HS-5 (cell line): ENCODE measurements at places on chromosomes 2 and 18.

DNA sequence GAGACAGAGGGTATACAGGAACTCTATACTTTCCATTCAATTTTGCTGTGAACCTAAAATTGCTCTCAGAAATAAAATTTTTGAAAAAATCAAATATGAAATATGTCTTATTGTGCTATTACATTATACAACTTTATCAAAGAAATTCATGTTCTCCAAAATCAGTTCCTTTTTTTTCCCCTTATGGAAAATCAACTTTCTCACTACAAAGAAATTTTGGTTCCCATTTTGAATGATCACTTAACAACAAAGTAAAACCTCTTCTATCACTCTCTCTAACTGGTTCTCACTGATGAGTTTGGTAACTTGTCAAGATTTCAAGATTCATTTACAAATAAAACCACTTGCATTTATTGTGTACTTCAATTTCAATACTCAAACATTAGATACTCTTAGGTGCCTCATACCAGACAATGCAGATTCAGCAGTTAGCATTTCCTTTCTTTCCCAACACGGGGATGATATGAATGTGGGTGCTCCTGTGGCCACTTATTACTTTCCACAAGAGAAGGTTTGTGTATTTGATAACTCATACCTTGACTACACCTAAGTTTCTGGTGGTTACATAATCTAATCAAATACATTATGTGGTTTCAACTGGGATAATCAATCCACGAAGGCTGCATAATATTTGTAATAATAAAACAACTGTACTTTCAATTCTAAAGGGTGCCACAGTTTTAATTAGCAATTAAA is 6.4 kb downstream of the PSME4 start:
- DNase-seq, result no peak

DNA sequence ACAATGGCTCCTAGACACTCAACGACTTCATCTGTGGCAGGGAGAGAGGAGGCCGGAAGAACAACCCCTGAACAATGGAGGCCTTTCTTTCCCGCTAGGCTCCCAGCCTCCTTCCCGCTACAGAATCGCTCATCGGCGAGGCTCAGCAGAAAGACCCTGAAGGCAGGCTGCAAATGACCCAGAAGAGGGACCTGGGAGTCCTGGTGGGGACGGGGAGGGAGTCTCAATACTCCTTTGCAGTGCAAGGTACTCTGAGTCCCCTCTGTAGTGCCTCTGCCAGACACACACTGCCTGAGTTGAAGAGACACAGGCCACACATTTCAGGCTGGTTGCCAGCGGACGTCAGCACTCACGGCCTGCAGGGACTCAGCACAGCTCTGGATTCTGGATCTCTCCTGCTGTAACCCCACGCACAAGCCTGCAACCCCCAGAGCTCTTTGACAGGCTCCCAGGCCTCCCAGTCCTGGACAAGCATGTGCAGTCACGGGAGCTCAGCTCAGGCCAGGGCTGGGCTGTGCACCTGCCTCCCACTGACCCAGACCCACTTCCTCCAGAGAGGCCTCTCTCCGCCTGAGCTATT is 6.1 kb downstream of the GPR17 start:
- DNase-seq, result no peak

GRCh38 chr2:137000811-137001210 is 235.5 kb downstream of the THSD7B start:
- no peak for DNase-seq

GRCh38 chr2:128380961-128381938 is 62.6 kb upstream of the HS6ST1 start:
- no peak for DNase-seq
